ENCODE measurements at places on chromosomes 16 and 17.

DNA sequence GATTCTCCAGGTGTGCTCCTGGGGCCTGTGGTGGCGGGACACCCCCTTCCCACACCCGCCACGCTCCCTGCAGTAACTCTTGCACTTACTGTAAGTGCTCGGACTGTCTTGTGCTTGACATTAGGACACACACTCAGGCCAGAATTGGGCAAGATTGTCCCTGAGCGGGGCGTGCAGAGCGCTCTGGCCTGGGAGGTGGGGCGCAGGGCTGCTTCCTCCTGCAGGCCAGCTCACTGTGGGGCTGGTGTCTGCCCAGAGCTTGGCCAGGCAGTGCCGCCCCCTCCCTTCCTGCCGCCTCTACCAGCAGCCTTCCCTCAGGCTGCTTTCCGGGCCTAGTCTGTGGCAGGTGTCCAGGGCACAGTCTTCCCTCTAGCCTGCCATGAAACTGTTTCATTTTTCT lies 6.1 kb upstream of the ATP6V0C start:
- DNase-seq, result no peak

DNA sequence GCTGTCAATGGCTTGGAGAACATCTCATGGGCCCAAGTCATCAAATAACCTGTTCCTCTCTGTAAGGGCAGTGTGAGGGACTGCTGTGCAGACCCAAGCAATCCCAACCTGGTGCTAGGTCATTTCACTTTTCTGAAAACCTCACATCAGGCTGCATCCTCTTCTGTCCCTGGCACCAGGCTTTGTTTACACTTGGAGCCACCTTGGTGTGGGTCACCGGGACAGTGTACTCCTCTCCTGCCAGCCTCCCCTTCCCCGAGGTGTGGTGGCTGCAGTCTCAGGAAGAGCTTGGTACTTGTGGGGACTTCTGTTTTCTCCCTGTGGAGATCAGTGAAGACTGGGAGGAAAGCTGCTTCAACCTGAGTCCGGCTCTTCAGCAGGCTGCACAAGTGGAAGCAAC lies 12.4 kb downstream of the SLC7A6OS start:
- no peak for DNase-seq

GRCh38 chr17:32899236-32900013 lies 22.5 kb upstream of the MYO1D start:
- DNase-seq, result no peak

DNA sequence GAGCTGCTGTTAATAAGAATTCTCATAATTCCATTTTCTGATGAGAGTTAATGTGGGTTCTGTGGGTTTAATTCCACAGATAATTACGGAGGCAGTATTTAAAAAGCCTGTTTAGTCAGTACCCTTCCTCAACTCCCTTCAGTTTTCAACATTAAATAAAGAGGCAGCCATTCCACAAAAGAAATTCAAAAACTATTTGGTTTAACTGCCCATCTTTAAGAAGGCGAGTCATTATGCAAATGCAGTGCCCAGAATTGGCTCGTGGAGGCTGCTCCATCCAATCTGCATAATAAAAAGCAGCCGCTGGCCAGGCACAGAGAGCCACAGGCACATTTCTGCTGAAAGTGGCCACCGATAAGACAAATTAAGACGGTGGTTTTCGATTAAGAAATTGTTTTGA lies 194.4 kb upstream of the TOX3 start:
- DNase-seq, result no peak

GRCh38 chr16:8646326-8647053 lies 25.0 kb downstream of the METTL22 start:
- no peak for DNase-seq

DNA sequence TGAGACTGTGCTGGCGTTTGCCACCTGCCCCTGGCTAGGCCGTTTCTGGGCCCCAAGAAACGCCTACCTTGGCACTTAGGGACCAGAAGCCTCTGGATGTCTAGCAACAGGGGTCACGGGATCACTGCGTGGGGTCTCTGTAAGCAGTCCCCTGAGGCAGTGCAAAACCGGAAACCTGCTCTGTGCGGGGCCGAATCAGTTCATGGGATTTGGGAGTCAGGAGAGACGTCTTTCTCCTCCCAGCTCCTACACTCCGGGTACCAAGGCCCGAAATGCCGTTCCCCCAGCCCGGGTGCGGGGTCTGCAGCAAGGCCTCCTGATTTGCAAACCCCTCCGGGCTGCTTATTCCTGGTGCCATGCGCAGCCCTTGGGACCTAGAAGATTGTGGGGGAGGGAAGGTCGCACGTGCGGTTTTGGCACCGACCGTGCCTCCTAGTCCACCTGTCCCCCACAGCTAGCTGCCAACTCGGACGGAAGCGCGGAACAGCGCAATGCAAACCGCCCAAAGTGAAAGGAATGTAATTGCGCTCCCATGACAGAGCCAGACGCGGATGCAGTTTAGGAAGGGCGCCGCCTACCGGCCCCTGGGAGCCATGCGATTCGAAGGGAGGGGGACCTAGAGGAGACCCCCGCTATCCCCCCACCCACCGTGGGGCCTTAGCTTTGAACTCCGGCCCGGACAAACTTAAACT lies 6.5 kb downstream of the IRX5 start:
- no peak for DNase-seq

- no peak for DNase-seq
Observed at GRCh38 chr17:16086957-16087356, 87.3 kb downstream of the TTC19 start.

DNA sequence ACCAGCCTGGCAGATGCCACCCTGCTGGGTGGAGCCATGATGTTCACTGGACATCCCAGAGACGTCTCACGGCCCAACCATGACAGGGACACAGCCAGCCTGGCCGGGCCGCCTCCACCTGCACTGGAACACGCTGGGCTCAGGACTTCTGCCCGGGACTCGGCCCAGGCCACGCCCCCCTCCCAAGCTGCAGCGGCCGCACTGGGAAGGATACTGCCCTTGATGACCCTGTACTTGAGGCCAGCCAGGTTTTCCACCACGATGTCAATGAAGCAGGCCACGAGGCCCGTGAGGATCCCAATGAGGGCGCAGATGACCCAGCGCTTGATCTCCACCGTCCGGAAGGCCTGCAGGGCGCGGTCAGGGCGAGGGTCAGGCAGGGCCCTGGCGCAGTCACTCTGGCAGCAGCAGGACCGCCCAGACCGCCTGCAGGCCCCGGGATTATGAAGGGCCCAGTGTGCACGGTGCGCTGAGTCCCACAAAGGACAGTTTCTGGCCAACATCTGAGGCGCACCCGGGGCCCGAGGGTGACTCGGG lies 14.2 kb downstream of the CLCN7 start:
- DNase-seq, result no peak

DNA sequence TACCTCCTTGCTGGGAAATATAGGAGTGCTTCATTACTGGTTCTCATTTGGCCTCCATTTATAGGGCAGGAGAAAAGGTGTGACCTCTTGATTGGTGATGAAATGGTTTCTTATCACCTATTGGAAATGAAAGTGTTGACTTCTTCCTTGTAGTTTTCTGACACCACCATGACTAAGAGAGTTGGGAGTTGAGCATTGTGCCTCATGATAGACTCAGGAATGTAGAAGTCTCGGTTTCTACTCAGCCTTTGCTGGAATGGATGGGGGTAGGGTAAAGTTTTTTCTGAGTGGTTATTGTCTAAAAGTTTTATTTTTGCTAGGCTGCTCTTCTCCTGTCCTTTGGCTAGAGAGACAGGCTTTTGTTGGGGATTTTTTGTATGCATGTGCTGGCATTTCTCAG lies 117.4 kb downstream of the PHKB start:
- no peak for DNase-seq

DNA sequence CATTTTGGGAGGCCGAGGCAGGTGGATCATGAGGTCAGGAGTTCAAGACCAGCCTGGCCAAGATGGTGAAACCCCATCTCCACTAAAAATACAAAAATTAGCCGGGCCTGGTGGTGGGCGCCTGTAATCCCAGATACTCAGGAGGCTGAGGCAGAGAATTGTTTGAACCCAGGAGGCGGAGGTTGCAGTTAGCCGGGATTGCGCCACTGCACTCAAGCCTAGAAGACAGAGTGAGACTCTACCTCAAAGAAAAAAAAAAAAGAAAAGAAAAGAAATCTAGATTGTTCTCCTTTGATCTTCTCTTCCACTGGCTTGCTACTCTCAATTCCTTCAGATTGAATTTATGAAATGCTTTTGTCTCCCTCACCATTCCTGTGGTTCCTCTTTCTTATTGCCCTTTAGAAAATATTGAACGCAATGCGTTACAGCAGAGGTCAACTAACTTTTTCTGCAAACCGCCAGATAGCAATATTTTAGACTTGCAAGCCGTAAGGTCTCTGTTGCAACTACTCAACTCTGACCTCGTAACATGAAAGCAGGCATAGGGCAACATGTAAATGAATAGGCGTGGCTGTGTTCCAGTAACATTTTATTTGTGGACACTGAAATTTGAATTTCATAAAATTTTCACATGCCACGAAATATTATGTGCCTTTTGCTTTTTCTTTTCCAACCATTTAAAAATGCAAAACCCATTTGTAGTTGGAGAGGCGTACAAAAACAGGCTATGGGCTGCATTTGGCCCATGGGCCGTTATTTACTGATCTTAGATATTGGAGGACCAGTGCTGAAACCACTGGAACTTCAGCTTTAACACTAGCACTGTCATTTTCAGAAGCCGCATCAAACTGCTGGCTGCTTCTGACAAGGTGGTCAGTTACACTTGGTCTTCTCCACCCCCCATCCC lies 24.8 kb downstream of the PITPNC1 start:
- DNase-seq, result no peak

DNA sequence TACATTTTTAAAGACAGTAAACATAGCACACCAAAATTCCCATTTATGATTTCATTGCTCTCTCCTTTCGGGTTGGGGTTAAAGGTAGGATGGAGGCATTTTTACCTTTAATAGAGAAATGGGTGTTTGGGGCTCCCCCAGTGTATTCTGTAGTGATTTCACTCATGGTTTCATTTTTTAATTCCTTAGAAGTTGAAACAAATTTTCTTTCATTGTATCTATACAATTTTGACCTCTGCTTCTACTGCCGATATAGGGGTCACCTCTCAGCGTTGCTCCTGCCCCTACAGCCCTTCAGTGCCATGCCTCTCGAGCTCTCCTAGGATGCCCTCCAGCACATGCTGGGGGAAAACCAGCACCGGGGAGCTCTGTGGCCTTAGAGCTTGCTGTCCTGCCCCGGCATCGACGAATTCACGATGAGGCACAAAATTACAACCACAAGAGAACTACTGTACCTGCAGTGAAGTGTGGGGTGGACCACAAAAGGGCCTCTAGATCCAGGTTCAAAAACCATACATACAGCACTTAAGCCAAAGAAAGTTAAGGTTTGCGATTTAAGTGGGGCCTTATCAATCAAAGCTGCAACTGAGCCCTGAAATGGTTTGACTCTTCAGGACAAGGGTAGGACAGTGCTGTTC lies 39.3 kb downstream of the LITAFD start:
- no peak for DNase-seq

GRCh38 chr16:53052519-53053501 lies at the start of gene CHD9NB:
Gene CHD9NB (minus strand): TSS chr16:53052897. CDS start chr16:53044158, 8,739 bp downstream.
- DNase-seq, result no peak

DNA sequence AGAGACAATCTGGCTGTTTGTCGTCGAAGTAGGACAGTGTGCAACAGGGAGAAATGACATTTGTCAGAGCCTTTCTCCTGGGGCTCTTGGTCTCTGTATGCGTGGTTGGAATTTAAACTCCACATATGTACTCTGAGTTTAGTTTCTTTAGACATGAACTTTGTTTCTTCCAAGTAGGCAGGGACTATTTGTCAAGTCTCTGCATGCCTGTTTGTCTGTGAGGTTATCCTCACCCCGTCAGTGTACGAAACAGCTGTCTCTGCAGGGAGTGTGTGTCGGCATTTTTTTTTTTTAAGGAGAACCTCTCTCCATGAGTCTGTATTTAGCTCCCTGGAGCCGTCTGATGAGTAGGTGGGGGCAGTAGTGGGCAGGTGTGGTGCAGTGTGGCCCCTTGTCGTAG lies 29.7 kb downstream of the NDEL1 start:
- no peak for DNase-seq

DNA sequence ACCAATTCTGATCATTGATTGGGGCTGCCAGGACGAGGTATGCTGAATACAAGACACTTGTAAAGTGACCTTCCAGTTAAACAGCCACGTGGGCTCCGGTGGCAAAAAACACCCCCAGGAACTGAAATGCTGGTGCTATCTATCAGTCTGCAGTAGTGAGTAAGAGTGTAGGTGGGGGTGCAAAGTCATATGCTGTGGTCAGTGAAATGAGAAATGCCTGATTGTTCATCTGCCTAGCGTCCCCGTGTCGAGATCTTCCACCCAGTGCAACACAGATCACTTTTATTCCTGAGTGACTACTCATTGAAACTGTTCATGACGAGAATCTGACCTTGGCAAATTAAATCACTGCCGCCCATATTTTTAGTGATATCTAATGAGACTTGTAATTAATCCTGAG lies 806.5 kb upstream of the GOT2 start:
- DNase-seq, result no peak

DNA sequence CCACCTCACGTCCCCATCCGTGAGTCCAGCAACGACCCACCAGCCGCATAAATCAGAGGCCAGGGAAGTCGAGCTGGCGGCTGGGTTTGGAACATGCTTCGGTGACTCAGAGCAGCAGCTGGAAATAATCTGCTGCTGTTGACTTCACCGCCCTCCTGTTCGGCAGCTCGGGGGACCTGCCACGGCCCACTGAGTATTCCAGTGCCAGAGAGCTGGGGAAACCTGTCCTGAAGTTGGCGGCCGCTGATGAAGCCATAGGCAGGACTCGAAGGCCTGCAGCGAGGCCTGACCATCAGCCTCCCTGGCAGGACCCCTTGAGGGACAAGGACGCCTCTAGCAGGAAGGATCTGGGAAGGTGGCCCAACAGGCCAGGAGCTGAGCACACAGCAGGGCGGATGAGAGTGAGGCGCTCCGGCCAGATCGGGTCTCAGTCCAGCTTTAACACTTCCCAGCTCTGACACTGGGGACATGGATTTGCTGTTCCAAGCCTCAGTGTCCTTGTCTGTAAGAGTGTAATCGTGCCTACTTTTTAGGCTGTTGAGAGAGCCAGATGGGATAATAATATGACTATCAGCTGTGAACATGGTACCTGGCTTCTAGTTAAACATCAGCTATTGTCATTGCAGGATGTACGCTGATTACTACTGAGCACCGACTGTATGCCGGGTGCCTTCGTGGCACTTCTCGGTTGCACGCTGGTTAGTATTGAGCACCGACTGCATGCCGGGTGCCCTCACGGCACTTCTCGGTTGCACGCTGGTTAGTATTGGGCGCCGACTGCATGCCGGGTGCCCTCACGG lies 50.4 kb upstream of the CIBAR2 start:
- DNase-seq, result no peak

- DNase-seq, result no peak
Observed at GRCh38 chr16:46808997-46809396, 22.0 kb downstream of the C16orf87 start.
